ENCODE measurements at places on chromosomes 4 and X. TPM values are rescaled to one million over a fixed set of nuclear protein-coding genes. Genes with fewer than 3 reads are reported as not detected.

The GAGE12J gene
- not detected for total RNA-seq

DNA sequence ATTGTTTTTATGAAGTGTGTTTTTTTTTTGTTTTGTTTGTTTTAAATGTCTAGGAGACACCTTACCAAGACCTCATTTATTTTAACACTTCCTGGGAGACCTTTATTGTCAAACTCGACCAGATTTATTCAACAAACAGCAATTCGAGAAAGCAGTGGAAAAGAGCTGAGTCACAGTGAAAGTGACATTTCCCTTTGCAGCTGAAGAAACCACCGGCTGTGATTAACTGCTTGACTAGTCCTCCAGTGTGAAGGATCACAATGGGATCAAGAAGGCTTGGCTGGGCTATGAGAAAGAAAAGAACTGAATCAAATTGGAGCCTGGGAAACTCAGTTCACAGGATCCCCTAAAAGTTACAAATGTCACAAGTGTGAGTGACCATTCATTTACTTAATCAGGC, 11.9 kb upstream of the ADH7 start:
- no peak for DNase-seq

DNA sequence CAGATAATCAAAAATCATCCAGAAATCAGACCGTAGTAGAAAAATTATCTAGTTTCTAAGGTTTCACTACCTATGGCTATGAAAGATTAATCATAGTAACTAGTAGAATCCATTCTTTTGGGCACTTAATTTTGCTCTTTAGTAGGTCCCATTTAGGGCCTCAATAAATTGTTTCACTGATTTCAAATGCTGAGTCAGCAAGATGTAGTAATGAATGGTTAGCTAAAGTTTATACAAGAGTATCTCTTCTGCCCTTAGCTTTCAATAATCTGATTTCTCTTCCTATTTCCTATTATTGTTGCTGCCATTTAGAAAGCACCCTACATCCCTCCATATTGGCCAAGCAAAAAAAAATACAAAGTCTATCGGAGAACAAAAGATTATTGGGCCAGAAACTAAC, 283.2 kb upstream of the PCDH10 start:
- no peak for DNase-seq

- no peak for DNase-seq
These were observed 171.6 kb downstream of the NR3C2 start for GRCh38 chr4:148270630-148271029.

Data from OCI-LY7 (cell line).